ENCODE measurements at places on chromosomes 5 and 9.

- no peak for DNase-seq
These were observed 8.9 kb downstream of the MTX3 start for GRCh38 chr5:79982136-79982535.

DNA sequence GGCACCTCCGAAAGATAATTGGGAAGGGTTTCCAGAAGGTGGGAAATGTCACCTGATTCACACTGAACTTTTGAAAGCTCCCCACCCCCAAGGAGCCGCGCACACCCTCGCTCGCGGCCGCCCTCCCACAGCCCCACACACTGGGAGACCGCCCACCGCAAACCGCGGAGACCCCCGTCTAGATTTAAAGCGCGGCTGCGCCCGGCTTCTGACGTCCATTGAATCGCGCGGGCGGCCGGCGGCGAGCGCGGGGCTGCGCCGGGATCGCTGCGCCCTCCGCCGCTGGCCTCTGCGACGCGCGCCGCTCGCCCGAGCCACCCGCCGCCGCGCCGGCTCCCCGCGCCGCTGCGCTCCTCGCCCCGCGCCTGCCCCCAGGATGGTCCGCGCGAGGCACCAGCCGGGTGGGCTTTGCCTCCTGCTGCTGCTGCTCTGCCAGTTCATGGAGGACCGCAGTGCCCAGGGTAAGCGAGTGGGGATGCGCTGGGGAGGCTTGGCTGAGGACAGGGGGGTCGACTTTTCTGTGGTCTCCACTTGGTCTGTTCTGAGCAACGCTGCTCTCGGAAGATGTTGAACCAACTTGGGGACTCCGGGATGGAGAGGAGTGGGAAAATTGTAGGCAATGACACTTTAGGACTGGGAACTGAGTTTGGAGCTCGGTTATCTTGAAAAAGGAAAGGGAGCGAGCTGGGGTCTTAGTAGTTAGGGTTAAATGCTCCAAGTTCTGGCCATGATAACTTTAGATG is at the start of gene FST:
Gene FST (plus strand): TSS at position 214 of the 743 bp plus-strand sequence. CDS start 163 bp downstream, at position 377.
- DNase-seq, result no peak

- DNase-seq, result no peak
These were observed 38.4 kb upstream of the ORM1 start for GRCh38 chr9:114284316-114285060.

DNA sequence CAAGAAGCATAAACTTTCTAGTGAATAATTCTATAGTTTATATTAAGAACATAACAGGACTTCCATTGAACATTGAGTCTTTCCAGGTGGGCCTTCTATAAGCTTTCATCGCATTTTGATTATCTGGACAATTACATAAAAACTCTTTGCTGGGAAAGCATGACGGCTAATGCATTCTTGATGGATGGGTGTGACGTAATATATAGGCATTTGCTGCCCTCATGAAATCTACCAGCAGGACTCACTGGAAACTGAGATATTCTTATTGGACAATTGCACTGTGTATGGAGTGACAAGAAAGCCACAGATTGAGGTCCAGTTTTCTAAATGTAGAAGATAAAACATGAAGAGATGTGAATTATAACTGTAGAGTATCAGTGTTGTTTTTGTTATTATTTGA is 15.0 kb downstream of the PTPRD start:
- DNase-seq, result no peak

GRCh38 chr5:109191153-109191558 is 218.6 kb downstream of the PJA2 start:
- DNase-seq, result no peak

DNA sequence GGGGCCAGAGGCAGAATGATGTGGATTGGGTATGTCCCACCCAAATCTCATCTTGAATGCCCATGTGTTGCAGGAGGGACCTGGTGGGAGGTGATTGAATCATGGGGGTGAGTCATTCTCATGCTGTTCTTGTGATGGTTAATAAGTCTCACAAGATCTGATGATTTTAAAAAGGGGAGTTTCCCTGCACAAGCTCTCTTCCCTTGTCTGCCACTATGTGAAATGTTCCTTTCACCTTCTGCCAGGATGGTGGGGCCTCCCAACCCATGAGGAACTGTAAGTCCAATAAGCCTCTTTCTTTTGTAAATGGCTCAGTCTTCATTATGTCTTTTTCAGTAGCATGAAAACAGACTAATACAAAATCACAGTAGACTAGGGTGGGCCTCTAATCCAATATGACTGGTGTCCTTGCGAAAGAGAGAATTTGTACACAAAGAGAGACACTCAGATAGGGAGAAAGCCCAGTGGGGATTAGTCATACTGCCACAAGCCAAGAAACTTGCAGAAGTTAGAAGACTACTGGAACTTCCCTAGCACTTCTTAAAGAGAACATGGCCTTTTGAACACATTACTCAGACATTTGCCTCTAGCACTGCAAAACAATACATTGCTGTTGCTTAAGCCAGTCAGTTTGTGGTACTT is 68.4 kb downstream of the ANXA1 start:
- DNase-seq, result no peak

Data from stimulated activated CD8-positive, alpha-beta memory T cell treated with anti-CD3 and anti-CD28 coated beads, Interleukin-4, amount 100 ng/mL, for 1 hour (primary cell).